ENCODE measurements at places on chromosomes 4 and X.

DNA sequence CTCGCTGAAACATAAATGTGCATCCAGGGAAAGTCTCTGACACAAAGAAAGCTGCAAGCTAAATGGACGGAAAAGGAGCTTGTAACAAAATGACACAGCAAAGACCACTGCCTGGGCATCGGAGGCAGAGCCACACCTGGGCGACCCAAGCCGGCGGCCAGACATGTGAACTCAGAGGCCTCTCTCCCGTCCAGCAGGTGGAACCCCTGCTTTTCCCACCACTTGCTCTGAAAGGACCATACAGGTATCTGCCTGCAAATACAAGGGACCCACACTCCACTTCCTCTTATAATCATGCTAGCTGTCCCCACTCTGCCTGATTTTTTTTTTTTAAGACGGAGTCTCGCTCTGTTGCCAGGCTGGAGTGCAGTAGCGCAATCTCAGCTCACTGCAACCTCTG, 12.0 kb downstream of the CPLX1 start:
- DNase-seq, result no peak

DNA sequence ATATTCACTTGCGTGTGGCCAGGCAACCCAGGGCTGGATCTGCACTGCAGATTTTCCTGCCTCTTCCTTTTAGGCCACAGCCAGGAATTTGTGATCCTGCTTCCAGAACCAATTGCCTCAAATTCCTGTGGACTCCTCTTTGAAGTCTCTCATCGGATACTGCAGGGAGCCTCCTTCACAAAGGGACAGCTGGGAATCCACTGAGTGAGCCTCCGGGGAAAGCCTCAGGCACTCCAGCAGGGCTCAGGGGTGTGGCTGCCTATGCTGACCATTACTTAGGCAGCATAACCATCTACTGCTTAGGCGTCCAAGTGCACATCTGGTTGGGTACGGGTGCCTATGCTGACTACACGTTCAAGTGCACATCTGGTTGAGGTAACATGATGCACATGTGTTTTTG, 321.5 kb downstream of the NLGN4X start:
- DNase-seq, result no peak

DNA sequence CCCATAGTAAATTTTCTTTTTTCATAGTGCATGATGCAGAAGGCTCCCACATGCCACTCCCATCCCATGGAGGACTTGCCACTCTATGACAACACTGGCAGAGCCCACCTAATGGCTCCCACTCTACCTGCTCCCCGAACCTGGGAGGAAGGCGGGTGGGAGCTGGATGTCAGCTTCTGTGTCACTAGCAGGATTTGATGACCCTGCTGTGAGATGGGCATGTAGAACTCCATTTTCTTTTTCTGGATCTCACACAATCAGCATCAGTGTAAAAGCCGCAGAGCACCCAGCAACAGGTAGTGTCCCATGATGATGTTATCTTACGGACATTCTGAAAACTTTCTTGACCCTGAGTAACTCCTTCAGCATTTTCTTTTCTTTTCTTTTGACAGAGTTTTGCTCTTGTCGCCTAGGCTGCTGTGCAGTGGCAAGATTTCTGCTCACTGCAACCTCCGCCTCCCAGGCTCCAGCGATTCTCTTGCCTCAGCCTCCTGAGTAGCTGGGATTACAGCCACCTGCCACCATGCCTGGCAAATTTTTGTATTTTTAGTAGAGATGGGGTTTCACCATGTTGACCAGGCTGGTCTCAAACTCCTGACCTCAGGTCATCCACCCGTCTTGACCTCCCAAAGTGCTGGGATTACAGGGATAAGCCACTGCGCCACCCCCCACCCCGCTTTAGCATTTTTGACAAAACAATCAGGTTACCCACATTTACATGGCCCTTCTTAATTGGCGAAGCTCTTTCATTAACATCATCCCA, 15.0 kb upstream of the ADH1A start:
- DNase-seq, result no peak

DNA sequence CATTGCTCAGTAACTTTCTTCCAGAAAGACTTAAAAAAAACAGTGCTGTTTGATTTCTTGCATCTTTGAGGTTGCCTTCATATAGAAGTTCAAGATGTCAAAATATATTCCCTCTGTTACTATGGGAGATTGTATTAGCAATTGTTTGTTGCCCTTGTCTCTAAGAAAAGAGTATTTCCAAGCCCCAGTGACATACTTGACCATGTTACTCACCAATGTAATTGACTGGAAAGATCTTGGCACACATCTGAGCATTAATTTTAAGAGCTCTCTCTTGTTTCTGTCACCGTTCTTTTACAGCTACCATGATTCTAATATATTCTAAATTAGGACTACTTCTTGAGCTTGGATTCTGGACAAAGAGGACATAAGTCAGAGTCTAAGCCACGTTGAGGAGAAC, 902.7 kb upstream of the EPHA5 start:
- no peak for DNase-seq
